Bronchial epithelial cell (primary cell): ENCODE measurements at places on chromosomes 4 and X.

- peak; percentile 83 for DNase-seq
Observed at GRCh38 chrX:50971395-50971794, 60.9 kb downstream of the BMP15 start.

- peak; percentile 72 for DNase-seq
Observed at GRCh38 chr4:168509786-168510185, 12.9 kb downstream of the PALLD start.

GRCh38 chrX:154779261-154779660 lies 16.6 kb downstream of the DKC1 start:
- DNase-seq = peak; percentile 7

DNA sequence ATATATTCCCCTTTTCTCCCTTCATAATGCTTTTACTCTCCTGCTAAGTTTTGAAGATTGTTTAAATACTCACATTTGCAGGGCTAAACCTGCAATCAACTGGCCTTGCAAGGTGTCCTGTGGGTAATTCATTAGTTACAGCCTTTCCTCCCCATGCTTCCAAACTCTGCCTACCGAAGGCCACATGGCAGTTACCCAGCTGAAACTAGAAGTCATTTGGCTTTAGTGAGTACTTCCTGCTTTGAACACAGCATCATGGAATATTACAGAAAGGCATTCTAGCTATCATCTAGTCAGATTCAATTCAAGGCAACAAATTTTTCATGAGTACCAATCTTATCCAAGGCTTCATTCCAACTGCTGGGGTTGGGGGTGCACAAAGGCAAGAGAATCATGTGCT lies 55.6 kb downstream of the SRPX start:
- no peak for DNase-seq

- no peak for DNase-seq
Observed at GRCh38 chr4:119526786-119527550, 101.6 kb downstream of the PDE5A start.

GRCh38 chr4:86033171-86033570 lies 326.7 kb downstream of the MAPK10 start:
- DNase-seq = no peak

- no peak for DNase-seq
Observed at GRCh38 chr4:7876201-7876875, 63.3 kb downstream of the AFAP1 start.

GRCh38 chrX:129769467-129770154 lies 10.1 kb upstream of the SASH3 start:
- no peak for DNase-seq

- DNase-seq = peak; percentile 46
Observed at GRCh38 chr4:177131736-177132135, 177.9 kb upstream of the NEIL3 start.

GRCh38 chr4:55096619-55097018 lies 28.8 kb downstream of the KDR start:
- DNase-seq = no peak
